ENCODE measurements at places on chromosomes 16 and 17. TPM values are rescaled to one million over a fixed set of nuclear protein-coding genes. Genes with fewer than 3 reads are reported as not detected.
A peak's percentile ranks its signal among the peaks of the same experiment; 100 is the strongest.

- DNase-seq = peak; percentile 52
These were observed 8.7 kb downstream of the CLEC19A start for GRCh38 chr16:19294156-19294649.

DNA sequence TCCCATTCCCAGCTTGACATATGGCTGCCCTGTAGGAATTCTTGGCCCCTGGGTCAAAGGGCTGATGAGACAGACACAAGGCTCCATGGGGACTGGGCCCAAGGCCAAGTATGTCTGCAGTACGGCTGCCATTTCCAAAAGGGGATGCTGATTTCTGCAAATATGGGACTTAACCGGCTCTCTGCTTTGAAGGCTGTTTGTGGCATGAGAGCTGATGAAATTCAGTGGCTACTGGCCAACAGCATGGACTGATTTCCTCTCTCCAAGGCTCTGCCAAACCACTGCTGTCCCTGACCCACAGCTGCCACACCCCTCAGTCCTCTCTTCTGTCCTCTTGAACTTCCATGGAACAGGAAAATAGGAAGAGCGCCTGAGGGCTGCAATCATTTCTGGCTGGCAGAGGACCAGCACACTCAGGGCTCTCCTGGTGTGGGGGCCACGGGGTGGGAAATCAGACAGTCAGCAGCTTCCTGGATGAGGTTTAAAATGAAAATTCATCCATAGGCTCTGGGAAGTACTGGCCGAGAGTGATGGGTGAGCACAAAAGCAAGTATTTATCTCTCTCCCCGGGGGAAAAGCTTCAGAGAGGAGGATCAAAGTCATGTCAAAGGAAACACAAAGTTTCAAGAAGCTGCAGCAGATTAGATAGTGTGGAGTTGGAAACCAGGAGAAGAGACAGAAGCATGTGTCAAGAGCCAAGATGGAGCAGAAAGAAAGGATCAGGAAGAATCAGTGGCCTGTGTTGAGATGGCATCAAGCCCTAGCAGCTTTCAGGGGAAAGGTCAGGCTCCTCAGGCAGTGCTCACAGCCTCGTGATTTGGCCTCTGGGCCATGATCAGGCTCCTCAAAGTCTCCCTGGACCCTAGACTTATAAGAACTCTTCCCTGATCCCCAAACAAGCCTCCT is 64.1 kb upstream of the SREBF1 start:
- DNase-seq = peak; percentile 92

GRCh38 chr17:3511852-3512504 is 36.2 kb downstream of the ASPA start:
- no peak for DNase-seq

DNA sequence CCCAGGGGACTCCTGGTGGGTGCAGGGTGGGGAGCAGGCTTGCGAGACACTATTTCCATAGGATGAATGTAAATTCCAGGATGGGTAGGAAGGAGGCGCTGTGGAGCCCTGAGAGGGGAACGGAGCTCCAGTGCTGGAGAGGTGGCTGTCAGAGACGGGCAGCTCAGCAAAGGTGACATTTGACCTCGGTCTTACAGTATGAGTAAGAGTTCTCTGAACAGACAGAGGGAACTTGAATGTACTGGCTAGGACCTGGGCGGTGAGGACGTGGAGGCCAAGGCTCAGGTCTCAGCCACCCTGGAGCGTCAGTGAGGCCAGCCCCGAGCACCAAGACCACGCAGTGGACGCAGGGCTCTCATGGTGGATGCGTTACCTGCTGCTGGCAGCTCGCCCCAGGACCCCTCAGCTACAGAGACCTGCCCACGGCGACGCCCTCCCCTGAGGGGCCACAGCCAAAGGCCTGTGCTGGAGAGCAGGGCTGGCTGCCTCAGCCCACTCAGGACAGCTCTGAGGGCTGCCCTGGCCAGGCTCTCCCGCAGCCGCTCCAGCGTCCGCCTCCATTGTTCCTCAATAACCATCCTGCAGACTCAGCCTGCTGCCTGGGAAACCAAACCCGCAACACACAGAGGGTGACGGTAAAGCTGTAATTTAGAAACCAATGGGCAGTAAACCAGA is 65.9 kb upstream of the TNRC6C start:
- no peak for DNase-seq

GRCh38 chr17:68379692-68380677 is 77.3 kb downstream of the WIPI1 start:
- DNase-seq = no peak

DNA sequence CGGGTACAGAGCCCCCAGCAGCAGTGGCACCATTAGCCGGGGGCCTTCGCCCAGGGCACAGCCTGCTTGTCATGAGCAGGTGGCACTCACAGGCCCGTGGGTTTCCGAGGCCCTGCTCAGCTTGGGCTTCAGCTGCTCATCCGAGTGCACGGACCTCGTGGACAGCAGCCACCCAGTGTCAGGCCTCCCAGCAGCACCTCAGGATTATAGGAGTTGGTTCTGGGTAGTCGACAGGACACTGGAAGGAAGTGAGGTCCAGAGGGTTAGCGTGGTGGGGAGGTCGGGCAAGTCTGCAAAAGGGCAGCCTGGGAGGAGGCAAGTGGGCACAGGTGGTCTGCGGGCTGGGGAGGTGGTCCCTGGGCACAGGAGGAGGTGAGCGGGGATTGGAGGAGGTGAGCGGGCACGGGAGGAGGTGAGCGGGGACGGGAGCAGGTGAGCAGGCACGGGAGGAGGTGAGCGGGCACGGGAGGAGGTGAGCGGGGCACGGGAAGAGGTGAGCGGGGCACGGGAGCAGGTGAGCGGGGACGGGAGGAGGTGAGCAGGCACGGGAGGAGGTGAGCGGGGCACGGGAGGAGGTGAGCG is 5.1 kb upstream of the CPNE7 start:
- DNase-seq = no peak

- DNase-seq = peak; percentile 61
These were observed 119.1 kb upstream of the SMURF2 start for GRCh38 chr17:64781014-64781756.

GRCh38 chr17:60439501-60439900 is 17.2 kb downstream of the CHCT1 start:
- DNase-seq = no peak

DNA sequence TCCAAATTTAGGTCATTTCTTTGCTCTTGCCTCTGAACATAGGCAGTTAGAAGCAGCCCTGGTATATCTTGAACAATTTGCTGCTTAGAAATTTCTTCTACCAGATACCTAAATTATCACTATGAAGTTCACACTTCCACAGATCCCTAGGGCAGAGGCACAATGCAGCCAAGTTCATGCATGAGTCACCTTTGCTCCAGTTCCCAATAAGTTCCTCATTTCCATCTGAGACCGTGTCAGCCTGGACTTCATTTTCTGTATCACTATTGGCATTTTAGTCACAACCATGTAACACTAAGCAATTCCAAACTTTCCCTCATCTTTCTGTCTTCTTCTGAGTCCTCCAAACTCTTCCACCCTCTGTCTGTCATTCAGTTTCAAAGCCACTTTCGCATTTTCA is 45.0 kb downstream of the KCNJ16 start:
- no peak for DNase-seq

DNA sequence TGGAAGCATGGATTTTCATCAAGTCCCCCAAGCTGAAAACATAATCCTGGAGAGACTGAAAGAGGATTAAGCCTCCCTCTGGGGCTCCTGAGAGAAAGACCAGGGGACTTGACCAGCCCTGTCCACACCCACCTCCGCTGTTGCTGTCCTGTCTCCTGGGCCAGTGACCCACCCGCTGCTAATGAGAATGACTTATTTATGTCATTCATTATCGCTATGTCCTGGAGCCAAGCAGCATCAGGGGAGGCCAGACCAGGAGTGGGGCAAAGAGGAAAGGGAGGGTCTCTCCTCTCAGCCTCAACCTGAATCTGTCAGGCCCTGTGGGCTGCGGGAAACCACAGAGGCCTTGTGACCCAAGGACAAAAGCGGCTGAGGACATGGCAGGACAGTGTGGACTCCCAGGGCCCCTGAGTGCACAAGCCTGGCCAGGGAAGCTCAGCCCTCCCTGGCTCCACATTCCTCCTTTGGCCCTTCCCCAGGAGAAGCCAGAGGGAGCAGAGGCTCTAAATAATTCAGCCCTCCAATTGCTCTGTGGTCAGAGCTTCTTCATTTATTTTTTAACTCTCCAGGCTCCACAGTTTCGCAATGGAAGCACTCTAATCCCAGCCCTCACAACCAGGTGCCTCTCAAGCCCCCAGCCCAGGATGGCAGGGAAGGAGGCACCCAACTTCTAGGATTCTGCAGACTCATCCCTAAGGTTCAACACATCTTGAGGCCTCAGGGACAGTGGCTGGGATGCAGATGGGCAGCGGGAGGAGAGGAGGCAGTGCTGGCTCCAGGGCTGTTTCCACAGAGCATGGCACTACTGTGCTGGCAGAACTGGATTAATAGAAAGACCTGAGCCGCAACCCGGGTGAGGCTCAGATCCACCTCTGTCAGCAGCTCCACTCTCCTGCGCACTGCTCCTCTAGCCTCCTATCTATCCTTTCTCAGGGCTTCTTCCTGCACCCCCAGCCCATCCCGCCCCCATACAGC is 19.1 kb downstream of the CUEDC1 start:
- DNase-seq = no peak

DNA sequence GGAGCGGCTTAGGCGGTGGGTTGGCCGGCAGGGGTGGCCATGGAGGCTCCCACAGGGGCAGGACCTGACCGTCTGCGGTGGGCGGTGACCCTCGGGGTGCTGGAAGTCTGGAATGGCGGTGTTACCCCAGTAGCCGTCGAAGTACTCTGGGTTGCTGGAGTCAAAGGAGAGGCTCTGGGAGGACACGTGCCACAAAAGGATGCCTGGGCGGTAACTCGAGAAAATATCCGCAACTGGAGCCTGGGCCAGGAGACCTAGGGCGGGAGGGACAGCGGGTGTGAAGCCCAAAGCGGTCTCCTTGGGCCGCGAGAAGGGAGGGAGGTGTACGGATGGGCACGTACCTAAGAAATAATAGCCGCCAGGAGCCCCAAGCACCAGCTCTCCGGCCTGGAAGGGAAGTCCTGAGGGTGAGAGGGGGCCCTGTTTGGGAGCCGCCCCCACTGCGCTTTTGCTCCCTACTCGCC is 4.6 kb downstream of the ITGA2B start:
- DNase-seq = no peak

GRCh38 chr17:13634021-13634420 is 32.3 kb upstream of the HS3ST3A1 start:
- no peak for DNase-seq

DNA sequence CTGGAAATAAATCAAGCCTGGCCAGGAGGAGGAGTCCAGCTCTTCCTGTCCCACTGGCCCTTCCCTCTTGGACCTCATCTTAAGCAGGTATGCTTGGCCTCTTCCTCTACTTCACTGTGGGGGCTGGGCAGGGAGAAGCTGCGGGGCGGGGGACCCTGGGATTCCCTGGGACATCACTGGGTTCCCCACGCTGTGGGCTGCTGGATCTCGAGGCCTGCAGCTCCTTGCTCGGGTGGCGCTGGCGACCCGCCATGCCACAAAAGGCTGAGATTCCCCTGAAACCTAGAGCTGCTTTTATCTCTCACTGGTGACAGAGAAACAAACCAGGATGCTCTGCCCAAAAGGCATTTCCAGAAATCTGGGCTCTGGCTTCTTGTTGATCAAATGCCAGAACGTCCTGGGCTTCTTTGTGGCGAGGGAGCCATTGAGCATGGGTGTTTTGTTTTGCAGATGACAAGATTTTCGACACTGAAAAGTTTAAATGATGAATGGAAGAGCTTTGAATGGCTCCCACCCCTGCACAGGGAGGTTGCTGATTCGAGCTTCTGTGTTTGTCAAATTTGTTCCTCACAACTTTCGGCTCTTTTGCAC is 8.6 kb upstream of the PGS1 start:
- no peak for DNase-seq

DNA sequence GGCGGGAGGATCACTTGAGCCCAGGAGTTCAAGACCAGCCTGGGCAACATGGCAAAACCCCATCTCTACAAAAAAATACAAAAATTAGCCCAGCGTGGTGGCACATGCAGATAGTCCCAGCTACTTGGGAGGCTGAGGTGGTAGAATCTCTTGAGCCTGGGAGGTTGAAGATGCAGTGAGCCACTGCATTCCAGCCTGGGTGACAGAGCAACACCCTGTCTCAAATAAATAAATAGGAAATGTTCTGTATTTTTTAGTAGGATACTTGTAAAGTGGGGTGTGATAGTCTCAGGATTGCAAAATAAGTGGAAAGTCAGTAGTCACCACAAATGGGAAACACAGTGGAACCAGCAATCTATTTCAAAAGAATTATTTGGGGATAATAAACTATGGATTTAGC is 4.0 kb downstream of the RSPRY1 start:
- DNase-seq = no peak

GRCh38 chr16:586645-587590 is 2.9 kb upstream of the RAB40C start:
- no peak for DNase-seq

- DNase-seq = no peak
These were observed 6.2 kb upstream of the CD300A start for GRCh38 chr17:74460241-74460640.

DNA sequence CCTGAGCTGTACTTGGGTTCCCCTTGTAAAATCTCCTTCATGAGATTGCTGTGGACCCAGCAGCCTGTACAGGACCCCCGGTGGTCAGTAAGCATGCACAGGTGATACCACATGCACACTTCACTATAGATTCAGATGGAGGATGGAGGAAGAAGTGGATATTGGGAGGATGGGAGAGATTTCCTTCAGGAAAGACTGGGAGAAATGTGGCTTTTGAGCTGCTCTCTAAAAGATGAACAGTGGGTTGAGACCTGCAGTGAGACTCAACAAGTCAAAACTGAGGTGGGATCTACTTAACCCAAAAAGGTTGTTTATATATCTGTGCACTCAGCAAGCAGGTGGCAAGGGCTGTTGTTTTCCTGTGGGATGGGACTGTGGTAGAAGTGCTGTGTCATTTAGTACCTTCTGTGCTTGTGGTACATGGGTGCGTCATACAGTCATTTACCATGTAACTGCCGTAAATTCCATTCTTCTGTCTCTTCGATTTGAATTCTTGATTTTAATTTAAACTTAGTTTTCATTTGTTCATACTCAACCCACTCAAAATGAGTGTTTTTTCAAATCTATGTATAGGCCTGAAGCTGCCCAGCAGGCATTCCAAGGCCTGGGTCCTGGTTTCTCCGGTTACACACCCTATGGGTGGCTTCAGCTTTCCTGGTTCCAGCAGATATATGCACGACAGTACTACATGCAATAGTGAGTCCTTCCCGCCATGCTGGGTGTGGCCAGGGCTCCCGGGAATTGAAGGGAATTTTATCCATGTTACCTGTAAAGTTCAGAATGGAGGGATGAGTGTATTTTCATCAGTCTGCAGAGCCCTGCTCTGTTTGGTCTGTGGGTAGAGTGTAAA is 6.9 kb downstream of the HERPUD1 start:
- DNase-seq = no peak

Gene CA5A
- total RNA-seq = not detected

Gene TMEM100
- 1.6 TPM for total RNA-seq

Gene GCGR
- total RNA-seq = 0.71 TPM

Gene FAM117A
- total RNA-seq = 28.2 TPM

Gene GPR139
- total RNA-seq = not detected

Gene VPS35L
- total RNA-seq = 17.9 TPM

Gene WFDC1
- total RNA-seq = 1.3 TPM

Gene CD7
- total RNA-seq = not detected

Gene NPIPB13
- 1.9 TPM for total RNA-seq
